Heart left ventricle (tissue), 16 donors: ENCODE measurements at places on chromosomes 2 and 18. TPM values are rescaled to one million over a fixed set of nuclear protein-coding genes. Genes with fewer than 3 reads are reported as not detected.

DNA sequence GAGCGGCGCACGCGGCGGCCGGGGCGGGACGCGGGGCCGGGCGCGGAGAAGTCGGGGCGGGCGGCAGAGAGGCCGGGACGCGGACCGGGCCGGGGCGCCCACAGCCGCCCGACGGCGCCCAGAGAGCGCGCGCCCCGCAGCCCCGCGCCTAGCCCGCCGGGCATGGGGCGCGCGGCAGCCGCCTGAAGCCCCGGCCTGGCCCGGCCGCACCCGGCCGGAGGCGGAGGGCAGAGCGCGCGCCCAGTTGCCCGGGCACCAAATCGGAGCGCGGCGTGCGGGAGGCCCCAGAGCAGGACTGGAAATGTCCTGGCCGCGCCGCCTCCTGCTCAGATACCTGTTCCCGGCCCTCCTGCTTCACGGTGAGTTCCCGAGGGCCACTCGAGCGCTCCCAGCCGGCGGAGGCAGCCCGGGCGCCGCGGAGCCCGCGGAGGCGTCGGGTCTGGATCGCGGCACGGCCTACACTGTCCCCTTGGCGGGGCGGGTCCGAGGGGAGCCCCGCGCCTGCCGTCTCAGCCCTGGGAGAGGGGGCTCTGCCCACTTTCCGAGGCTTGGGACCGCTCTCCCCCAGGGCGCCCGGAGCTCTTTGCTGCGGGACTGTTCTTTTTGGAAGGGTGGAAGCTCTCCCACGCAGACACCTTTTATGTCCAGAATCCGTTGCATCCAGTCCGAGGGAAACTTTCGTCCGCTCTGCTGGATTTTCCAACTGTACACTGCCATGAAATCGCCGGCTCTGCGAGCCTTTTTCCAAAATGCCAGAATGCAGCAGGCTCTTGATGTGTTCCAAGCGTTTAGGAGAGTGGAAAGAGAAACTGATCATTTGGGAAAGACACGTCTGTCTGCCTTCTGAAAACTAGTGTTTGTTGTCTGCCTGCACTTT lies 484 bp downstream of the APCDD1 start:
- peak; percentile 70 for DNase-seq

Gene KCNG3
- not detected for total RNA-seq

DNA sequence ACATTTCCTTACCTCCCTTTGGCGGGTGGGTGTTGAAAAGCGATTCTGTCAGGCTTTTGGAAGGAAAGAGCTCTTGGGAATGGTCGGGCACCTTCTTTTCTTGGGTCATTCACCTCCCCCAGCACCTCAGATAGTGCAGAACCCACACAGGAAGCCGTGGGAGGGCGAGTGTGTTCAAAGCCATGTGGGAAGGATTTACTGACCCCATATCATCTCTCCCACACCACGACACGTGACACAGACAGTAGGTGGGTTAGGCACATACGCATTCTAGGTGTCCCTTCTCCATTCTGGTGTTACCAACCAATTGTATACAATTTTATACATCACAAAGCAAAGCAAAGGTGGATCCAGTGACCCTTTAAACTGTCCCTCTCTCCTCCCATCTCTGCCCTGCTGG lies 263.7 kb upstream of the REV1 start:
- no peak for DNase-seq

DNA sequence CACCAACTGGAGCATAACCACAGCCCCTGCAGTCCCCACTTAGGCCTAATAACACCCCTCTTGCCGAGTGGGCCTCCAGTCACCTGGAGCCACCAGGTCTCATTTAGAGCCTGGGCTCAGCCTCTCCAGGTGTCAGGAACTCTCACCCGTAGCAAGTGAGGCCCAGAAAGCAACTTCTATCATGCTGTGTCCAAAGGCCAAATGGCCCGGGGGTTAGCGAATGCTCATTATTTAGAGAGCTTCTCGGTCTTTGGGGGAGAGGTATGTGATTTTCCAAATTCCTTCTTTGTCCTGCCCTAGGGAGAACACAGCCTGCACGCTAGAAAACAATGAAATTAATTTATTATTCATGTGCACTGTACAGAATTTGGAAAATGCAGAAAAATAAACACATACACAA lies 109.9 kb upstream of the PTPRM start:
- DNase-seq = no peak

DNA sequence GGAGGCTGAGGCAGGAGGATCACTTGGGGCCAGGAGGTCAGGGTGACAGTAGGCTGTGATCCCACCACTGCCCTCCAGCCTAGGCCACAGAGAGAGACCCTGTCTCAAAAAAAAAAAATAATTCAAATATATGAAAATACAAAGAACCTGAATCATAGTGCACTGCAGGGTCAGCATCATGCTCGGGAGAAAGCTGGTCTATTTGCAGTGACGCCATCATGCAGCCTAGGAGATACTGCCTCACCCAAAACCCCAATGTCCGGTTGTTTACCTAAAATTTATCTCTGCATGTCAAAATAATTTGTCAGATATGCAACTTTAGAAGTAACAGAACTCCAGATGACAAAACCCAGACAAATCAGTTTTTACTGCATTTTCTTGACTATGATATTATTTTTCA lies 61.5 kb upstream of the ALKAL2 start:
- no peak for DNase-seq

Gene SP9
- total RNA-seq = not detected

Gene KCNG2
- total RNA-seq = not detected
